ENCODE measurements at places on chromosomes 1 and 21.
A peak's percentile ranks its signal among the peaks of the same experiment; 100 is the strongest.

DNA sequence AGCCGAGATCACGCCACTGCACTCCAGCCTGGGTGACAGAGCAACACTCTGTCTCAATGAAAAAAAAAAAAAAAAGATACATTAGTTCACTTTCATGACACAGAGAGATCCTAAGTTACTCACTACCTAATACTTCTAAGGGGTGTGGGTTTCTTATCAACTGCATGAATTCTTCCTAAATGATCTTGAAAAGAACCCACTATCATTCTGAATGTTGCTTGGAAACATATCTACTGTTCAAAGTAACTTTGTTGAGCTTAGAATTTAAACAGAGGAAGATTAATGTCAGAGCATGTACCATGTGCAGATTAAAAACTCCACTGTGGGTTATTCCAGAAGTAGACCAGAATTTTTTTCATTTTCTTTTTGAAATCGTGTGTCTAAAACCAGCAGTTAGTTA, 241.5 kb downstream of the LTN1 start:
- DNase-seq: no peak

- DNase-seq: peak; percentile 47
Observed at GRCh38 chr1:67850151-67850551, 16.9 kb upstream of the GNG12 start.

DNA sequence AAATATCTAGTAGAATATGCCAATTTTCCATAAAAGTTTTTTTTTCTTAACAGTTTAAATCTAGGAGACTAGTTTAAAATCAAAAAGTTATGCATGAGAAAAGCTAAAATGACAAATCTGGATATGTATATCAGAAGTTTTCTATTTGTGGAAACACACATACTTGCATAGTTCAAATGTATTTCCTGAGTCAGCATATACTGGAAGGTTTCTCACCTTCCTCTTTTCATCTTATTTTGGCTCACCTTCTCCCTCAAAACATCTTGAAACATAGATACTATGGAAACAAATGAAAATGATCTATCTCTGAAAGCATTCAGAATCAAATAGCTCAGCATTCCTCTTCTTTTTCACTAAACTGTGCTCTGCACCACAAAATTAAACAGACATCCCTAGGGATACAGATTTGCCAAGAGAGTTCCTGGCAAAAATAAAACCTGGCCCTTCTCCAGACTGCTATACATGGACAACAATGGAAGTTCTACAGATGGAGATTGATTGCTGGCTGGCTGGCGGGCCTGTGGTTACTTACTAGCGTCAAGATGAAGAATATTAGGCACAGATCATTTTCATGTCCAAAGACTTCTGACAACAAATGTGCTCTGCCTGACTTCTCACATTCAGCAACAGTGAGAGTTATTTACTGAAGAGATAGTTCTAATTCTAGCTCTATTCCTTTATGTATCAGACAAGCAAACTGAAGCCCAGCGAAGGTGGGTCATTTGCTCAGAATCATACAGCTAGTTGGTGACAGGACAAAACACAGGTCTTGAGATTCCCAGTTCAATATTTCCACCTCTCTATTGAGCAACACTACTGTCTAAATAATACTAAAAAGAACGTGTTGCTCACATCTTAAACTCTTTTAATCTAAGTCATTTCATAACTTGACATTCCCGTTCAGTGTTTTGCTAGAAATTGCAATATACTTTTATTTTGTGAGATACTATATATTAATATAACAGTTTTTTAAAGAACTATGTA, 26.6 kb downstream of the DIPK1A start:
- no peak for DNase-seq

- no peak for DNase-seq
Observed at GRCh38 chr1:109910123-109910962, at the start of gene CSF1. TSS of gene CSF1 (plus strand) at chr1:109910849. CDS start at chr1:109911024, 175 bp downstream.

- DNase-seq: no peak
Observed at GRCh38 chr1:121546830-121547591, 362.2 kb downstream of the SRGAP2C start.

DNA sequence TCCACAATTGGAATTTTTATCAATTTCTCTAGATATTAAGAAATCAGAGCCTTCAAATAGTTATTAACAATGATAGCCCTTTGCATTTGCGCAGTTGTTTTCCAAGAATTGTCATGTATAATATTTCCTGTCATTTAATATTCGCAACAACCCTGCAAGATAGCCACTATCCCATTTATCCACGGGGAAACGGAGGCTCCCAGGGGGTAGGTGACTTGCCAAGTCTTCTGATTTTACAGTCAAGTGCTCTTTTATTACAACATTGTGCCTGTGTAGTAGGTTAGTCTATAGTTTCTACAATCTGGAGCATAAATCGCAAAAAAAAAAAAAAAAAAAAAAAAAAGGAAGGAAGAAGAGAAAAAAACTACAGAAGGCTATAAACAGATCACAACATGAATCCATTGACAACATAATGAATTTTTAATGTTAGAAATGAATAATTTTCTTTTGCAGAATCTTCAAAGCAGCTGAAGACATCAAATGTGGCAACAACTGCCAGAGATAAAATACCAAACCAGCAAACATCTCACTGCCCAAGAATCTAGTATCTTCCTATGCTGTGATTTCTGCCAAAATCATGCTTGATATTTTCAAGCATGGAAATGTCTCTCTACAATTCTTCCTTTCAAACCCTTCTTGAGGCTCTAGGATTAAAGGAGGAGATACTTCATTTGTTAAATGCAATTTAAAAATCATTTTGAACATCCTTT, 125.5 kb downstream of the PTPN14 start:
- DNase-seq: no peak

GRCh38 chr1:26938004-26938658, 16.6 kb downstream of the NUDC start:
- no peak for DNase-seq

DNA sequence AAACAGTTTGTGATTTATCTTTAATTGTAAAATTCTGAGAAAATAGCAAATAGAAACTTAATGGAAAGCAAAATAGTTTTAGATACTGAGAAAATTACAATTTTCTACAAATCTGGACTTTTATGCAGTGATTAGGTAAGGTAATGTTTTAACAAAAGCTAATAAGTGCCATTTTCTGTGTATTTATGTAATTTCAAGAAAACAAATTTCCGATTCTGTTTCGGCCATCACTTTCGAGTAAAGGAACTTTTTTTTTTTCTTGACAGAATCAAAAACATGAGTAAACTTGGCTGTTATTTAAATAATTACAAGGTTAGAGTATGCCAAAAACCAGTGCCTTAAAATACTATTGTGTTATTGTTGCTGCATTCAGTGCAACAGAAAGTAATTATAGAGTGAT, 280.4 kb upstream of the C1orf105 start:
- DNase-seq: no peak

- DNase-seq: no peak
Observed at GRCh38 chr1:64019818-64020217, 183.6 kb upstream of the UBE2U start.

- DNase-seq: no peak
Observed at GRCh38 chr1:22930240-22930912, 42.3 kb downstream of the LACTBL1 start.

GRCh38 chr1:193588311-193589082, 402.1 kb upstream of the B3GALT2 start:
- no peak for DNase-seq

GRCh38 chr1:10704368-10704882, 92.0 kb downstream of the CASZ1 start:
- DNase-seq: no peak

GRCh38 chr1:78303620-78304019, 187.2 kb upstream of the PTGFR start:
- DNase-seq: no peak

DNA sequence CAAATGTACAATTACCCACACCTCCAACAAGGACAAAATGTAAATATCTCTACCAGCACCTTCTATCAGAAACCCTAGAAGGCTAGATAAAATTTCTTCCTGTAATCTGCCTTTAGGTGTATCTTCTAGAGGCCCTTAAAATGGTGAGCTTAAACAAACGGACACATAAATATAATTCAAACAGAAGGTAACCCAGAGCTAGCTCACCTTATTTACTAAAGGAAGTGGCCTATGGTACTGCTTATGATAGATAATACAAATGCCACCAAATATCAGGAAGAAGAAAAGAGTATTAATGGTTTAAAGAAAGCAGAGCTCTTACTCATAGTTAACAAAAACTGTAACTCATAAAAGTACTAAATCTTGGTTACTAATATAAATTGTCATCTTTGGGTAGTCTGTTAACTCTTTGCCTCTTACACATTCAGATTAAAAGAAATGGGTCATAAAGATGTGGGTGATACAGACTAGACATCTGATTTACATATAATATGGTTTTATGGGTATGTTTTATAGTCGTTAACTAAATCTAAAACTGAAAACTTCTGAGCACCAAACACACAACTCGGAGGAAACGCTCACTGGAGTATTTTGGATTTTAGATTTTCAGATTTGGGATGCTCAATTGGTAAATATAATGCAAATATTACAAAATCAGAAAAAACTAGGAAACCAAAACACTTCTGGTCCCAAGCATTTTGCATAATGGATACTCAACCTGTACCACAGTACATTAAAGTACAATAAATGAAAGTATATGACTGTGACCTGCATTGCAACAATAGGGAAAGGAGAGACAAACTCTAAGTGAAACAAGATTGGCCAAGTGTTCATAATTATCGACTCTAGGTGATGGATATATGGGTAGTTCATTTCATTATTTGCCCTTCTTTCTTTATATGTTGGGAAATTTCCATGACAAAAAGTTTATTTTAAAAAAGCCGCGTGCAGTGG, 23.2 kb downstream of the TRIT1 start:
- no peak for DNase-seq

- no peak for DNase-seq
Observed at GRCh38 chr1:202235003-202235660, 41.5 kb downstream of the LGR6 start.

DNA sequence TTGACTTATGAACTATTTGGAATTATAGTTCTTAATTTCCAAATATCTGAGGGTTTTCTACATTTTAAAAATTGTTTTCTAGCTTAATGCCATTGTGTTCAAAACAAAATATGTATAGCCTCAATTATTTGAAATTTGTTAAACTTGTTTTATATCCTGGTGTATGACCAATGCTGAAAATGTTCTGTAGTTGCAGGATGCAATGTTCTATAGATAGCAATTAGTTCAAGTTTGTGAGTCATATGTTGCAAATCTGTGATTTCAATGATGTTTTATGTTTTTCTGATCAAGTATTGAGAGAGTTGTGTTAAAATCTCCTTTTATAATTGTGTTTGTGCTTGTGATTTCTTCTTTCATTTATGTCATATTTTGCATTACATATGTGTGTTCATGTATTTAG, 517.5 kb downstream of the ADGRL2 start:
- DNase-seq: no peak

DNA sequence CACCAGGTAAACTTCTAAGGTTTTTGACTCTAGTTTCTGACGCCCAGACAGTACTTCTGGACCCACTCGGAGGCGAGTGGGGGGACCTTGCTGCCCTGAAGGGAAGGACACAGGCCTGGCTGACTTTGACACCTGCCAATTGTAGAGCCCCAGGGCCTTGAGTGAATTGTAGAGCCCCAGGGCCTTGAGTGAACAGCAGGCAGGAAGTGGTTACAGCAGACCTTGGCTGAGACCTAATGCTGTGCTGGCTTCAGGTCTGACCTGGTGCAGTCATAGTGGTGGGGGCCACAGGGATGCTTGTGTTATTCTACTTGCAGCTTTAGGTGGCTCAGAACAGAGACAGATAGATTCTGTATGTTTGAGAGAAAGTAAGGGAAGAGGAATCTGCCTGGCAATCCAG, 344.3 kb downstream of the DUSP10 start:
- no peak for DNase-seq

DNA sequence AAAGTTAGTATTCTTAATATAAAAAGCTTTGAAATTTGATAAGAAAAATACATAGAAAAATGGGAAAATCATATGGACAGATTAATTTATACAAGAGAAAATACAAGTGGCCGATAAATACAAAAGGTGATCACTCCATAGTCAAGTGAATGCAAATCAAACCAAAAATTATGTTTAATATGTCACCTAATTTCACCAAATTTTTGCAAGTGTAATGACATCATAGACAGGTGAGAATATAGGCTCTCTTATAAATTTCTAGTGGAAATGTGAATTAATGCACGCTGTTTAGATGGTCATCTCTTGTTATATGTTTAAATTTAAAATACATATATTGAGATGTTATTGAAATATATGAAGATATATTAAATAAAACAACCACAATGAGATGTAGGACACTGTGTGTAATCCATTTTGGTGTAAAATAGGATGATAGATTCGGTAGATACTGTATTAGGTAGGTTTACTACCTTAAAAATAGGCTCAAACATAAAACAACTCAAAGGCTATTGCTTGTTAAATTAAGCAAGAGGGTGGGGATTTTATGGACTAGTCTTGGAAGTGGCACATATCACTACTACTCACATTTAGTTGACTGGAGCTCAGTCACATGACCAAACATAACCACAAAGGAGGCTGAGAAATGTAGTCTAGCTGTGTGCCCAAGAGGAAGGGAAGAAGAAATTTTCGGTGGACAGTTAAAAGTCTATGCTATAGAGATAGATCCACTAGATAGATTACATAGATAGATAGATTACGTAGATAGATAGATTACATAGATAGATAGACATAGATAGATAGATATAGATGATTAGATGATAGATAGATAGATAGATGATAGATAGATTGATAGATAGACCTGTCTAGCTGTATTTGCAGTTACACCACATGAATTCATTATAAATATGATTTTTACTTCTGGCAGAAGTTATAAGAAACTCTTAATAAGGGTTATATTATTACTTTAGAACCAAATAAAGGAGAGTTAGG, 9.2 kb downstream of the INSL5 start:
- DNase-seq: no peak

DNA sequence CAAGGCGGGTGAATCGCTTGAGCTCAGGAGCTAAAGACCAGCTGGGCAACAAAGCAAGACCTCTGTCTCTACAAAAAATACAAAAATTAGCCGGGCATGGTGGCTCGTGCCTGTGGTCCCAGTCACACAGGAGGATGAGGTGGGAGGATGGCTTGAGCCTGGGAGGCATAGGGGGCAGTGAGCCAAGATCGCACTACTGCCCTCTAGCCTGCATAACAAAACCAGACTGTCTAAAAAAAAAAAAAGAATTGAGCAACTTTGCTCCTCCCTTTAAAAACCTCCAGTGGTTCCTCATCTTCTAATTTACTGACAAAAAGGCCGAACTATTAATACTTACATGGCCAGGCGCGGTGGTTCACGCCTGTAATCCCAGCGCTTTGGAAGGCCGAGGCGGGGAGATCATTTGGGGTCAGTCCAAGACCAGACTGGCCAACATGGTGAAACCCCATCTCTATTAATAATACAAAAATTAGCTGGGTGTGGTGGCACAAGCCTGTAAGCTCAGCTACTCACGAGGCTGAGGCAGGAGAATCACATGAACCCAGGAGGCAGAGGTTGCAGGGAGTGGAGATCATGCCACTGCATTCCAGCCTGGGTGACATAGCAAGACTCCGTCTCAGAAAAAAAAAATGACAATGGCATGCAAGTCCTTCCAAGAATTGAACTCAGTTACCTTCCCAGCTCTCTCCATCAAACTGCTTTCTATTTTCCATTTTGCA, 4.4 kb downstream of the ACBD3 start:
- DNase-seq: no peak

GRCh38 chr1:16173447-16174260, 17.8 kb upstream of the EPHA2 start:
- no peak for DNase-seq
